Foreskin keratinocyte (primary cell): ENCODE measurements at places on chromosomes 3 and 15.

DNA sequence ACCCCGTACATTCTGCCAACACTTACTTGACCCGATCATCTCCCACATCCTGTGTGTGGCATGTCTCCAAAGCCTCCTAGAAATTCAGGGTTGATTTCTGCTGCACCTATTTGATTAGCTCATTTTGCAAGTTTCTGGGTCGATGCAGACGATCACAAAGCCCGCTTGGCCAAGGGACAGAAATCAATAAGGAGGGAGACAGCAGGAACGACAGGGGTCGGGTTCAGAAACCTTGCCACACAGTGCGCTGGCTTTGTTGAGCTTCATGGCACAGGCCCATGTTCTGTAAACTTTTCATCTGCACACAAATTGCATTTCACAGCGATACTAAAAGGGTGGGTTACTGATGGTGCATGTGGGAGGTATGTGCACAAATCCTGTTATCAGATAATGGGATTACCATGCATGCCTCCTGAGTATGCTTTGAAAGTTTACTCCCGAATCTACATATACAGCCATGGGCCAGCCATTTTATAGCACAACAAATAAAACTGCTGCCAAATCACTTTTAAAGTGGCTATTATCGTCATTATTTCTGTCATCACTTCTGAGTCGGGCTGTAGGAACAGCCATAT is 95.9 kb upstream of the ATP11B start:
- DNase-seq, result no peak

DNA sequence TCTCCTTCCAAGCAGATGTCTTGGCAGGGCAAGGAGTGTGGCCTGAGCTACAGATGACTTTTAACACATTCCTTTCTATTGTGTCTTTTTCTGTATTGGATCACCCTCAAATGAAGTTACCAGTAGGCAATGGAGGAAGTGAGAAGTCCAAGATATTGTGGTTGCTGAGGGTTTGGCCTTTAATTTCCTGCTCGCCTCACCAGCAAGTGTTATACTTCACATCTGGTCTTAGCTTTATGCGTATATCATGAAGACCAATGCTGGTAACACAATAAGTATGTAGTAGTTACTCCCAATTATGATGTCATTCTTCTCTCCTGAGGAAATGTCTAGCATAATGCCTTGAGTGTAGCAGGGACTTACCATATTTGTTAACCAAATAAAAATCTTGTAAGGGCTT is 179.9 kb downstream of the ZIC1 start:
- DNase-seq, result no peak

DNA sequence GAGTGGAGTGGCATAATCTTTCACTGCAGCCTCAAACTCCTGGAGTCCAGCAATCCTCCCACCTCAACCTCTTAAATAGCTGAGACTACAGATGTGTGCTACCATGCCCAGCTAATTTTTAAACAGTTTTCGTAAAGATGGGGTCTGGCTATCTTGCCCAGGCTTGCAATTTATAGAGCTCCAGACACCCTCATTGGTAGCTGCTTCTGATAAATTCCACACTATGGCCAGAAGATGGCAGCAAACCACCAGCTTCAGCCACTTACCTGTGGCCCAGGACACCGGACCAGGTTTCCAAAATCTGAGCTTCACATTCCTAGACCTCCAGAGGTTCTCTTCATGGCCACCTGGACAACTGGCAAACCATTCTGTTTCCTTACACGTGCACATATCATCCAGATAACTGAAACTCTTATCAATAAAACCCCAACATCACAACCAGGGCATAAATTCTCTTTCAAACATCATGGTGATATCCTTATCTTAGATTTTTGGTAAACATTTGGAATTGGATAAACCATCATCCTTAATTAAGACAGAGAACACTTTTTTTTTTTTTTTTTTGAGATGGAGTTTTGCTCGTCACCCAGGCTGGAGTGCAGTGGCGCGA is 28.9 kb downstream of the FBXW12 start:
- peak; percentile 26 for DNase-seq

DNA sequence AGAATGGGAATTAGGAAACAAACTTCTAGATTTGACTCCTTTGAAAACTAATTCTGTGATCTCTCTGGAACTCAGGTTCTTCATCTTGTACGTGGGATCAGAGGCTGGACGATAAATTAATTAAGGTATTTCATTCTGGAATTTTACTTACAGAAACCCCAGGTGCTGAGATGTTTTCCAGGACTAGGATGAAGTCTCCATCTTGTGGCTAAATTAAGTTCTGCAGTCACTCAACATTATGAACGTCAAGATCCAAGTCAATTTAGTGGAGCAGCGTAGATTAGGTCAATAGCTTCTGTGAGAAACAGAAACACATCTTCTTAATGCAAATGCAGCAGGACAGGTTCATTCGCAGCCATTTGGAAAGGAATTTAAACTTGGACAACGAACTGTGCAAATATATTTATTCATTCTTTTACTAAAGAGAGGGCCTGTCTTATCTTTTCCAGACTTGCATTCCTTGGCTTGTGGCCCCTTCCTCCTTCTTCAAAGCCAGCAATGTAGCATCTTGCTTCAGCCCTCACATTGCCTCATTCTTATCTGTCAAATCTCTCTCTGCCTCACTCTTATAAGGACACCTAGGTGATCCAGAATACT is 26.7 kb upstream of the TMC3 start:
- peak; percentile 48 for DNase-seq

GRCh38 chr3:8756671-8757070 is 12.7 kb downstream of the OXTR start:
- no peak for DNase-seq

DNA sequence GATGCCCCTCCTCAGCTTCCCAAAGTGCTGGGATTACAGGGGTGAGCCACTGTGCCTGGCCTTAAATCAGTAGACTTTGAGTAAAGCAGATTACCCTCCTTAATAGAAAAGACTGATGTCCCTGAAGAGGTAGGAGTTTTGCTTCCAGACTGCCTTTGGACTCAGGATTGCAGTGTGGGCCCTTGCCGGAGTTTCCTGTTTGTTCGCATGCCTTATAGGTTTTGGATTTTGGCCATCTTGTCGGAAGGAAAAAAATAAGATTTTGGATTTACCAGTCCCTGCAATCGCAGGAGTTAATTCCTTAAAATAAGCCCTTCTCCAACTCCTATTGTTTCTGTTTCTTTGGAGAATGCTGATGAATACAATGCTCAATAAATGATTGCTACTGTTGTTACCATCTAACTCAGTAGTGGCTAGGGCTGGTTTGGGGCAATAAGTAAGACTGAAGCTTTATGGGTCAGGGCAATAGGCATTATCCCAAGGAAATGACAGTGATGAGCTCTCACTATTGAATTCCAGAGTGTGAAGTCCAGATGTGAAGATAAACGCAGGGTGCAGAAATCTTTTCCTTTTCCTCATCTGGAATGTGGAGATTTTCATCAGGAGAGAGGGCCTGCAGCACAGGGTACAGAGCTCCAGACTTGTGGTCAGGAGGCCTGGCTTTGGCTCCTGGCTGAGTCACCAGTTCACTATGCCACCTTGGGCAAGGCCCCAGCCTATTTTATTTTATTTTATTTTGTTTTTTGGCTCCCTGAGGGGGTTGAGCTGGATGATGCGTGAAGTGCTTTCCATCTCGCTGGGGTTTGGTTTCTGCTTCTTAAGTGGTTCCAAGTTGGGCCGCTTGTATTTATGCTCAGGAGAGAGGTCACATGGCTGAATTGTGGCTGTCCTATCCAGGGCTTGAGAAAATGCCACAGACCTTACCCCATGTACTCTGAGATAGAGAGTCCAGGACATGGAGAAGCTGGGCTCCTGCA is 25.3 kb downstream of the FOXL2 start:
- peak; percentile 79 for DNase-seq

- DNase-seq, result no peak
Observed at GRCh38 chr3:191750618-191751017, 289.7 kb downstream of the PYDC2 start.

GRCh38 chr3:138394156-138394555 is 40.3 kb upstream of the ESYT3 start:
- no peak for DNase-seq

GRCh38 chr3:183797996-183798395 is 27.4 kb downstream of the MAP6D1 start:
- no peak for DNase-seq

- no peak for DNase-seq
Observed at GRCh38 chr3:126051741-126052140, 32.2 kb downstream of the SLC41A3 start.

- DNase-seq, result no peak
Observed at GRCh38 chr15:80251428-80252120, 439 bp downstream of the CTXND1 start.

DNA sequence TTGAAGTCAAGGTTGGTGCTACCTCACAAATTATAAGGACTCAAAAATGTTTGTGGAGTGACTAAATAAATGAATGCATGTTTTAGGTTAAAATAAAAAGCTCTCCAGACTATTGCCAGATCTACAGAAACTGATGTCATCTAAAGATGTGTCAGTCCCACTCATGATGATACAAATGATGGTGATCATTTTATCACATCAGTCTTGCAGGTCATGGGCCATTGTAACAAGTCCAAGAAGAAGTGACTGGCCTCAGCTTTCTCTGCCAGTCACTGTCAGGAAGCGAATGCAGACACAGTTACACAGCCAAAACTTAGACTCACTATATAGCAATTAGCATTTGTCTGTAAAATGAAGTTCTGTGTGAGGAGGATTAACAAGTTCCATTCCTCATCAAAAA is 18.5 kb downstream of the ATP8B4 start:
- no peak for DNase-seq

- no peak for DNase-seq
Observed at GRCh38 chr3:140627756-140628155, 50.1 kb upstream of the TRIM42 start.

DNA sequence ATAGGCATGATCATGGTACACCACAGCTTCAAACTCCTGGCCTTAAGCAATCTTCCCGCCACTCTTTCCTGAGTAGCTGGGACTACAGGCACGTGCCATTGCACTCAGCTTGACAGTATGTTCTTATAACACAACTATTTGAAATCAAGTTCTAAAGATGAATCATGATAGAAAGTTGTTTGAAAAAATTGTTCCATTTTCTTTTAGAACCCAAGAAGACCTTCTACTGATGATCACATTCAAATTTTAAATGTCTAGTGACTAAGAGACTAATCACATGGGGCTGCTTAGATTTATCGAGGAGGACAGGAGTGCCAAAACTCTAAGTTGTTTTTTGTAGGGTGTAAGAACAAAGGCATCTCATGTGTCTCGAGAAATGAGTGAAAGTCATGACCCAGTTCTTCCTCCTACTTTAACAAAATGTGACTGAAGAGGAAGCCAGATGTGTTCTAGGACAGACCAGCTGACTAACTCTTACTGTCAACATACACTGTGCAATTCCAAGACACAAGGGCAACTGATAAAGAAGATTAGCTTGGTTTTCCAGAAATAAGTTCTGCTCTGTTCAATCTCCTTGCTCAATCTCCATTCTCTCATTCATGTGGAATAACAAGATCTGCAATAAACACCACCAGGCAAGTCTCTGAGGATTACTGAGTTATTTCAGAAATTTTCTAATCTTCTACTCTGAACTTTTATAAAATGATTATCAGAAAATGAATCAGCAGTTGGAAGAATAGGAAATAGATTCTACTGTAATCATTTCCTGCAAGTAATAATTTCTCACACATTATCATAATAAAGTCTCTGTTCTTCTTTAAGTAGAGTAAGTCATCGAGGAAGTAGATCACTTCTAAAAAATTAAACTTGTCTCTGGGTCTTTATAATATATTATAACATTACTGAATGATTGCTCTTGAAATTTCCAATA is 122.6 kb upstream of the CCNL1 start:
- DNase-seq, result peak; percentile 89

DNA sequence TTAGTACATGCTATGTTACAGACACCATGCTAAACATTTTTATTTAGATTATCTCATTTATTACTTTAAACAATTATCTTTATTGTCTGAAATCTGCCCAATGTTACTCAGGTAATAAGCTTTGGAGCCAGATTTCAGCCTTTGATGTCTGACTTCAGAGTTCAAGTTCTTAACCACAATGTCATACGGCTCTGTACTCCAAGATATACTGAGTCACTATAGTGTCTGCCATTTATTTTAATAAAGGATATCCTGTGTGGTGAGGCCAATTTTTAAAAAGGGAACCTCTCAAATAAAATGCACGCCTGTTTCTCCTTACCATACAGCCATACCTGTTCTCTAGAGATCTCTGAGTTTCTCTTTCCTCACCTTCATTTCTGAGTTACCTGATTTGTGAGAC is 193.1 kb downstream of the EPHA3 start:
- DNase-seq, result peak; percentile 21

- no peak for DNase-seq
Observed at GRCh38 chr15:31086344-31086743, 15.2 kb downstream of the TRPM1 start.

GRCh38 chr3:52829906-52830463 is 487 bp downstream of the ITIH4 start:
- DNase-seq, result peak; percentile 7

- no peak for DNase-seq
Observed at GRCh38 chr3:64541803-64542202, 146.0 kb downstream of the ADAMTS9 start.

- no peak for DNase-seq
Observed at GRCh38 chr3:58637509-58637908, 29.1 kb downstream of the FAM3D start.

DNA sequence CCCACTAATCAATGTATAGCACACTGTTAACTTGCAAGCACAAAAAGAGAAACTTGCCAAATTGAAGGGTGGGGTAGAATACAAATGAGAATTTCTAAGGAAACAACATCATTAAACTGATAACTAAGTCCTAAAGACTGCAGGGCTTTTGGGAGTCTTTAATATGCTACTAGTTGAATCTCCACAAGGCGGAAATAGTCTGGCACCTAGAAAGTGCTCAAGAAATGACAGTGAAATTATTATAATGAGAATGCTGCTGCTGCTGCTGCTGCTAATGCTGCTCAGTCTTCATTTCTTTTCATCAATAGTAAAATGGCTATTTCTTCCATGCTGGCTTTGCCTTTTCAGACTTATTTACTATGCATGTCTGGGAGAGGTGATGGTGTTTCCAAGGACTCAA is 91.8 kb downstream of the BTD start:
- DNase-seq, result no peak

DNA sequence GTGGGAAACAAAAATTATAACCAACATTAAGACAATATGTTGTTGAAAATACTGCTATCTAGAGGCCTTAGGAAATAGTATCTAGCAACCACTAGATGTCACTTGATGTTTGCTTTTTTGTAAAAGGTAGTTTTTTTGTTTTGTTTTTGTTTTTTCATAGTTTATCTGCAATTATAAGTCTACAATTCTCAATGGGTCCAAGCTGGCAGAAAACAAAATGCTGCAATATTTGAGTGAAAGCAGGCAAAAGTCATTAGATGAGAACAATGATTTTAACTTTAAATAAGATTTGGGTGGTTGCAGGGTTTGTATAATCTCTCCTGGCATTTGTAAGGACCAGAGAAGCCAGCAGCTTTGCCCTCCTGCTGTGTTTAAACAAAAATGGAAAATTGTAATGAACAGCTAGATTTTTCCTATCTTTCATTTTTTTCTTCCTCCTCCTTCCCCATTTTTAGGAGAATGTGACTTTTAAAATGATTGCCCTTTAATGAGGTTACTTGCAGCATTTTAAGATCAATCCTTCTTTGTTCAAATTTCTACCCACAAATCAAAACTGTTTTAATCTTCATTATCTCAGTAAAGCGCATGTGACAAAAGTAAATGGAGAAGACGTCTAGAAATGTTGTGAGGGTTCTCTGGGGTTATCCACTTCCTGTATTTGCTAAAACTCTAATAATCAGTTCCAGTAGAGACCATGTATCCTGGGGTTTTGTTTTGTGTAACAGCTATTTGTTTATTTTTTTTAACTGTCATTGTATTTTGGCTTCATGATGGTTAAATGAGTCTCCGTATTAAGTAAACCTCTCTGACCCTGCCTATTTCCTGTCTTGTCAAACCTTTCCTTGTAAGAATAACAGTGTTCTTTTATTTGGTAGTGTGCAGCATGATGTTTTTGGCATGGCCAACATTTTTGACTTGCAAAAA is 27.3 kb downstream of the DUT start:
- peak; percentile 21 for DNase-seq
